ENCODE measurements at places on chromosomes 5 and 9.

DNA sequence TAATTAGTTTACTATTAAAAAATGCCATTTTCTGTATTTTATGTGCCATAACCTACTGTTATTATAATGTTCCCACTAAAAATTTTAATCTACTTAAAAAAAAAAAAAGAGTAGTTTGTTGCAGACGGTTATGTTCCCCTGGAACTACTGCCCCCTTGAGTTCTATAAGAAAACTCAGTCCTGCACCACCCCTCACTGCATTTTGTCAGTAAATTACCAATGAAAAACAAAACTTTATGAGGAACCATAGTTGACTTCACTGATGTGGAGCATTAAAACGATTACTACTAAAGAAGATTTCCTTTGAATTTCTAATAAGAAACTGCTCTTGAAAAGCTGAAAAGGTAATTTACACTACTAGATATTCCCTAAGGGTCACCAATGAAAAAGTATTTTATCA, 288.7 kb downstream of the FBXL17 start:
- DNase-seq: no peak

DNA sequence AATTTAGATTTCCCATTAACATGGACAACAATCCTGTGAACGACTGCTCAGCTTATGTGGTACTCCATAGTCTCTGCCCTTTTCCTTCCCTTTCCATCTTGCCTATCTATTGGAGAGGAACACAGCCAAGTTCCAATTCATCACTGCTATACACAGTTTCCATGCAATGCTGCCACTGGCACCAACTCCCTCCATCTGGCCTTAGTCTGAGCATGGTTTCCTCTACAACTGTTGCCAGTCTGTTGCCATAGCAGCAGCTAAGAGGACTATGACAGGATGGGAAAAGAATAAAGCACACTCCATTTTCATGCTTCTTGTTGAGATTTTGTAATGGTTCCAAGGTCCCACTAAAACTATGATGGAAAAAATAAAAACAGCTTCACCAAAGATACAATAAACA, 189.0 kb downstream of the HCN1 start:
- no peak for DNase-seq

DNA sequence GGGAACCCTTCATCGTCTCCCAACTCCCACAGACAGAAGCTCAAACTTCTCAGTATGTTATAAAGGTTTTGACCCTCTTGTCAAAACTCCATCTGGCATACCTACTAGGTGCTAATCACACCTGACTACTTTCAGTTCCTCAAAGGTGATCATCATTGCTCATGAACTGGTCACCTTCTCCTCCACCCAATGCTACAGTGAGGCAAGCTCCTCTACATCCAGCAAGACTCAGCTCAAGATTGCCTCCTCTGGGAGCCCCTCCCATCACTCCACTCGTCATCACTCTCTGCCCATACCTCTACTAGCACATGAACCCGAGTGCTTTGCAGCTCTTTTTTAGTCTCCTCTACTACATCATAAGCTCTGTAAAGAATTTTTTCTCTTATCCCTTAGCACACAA, 102.4 kb downstream of the LPAR1 start:
- DNase-seq: no peak

GRCh38 chr5:126543660-126544059, 51.4 kb downstream of the ALDH7A1 start:
- no peak for DNase-seq

GRCh38 chr5:119398727-119399466, 43.1 kb downstream of the TNFAIP8 start:
- no peak for DNase-seq

- DNase-seq: no peak
Observed at GRCh38 chr9:70883056-70883455, 238.4 kb downstream of the TRPM3 start.

GRCh38 chr5:90983711-90984124, 399.4 kb downstream of the ARRDC3 start:
- DNase-seq: no peak

DNA sequence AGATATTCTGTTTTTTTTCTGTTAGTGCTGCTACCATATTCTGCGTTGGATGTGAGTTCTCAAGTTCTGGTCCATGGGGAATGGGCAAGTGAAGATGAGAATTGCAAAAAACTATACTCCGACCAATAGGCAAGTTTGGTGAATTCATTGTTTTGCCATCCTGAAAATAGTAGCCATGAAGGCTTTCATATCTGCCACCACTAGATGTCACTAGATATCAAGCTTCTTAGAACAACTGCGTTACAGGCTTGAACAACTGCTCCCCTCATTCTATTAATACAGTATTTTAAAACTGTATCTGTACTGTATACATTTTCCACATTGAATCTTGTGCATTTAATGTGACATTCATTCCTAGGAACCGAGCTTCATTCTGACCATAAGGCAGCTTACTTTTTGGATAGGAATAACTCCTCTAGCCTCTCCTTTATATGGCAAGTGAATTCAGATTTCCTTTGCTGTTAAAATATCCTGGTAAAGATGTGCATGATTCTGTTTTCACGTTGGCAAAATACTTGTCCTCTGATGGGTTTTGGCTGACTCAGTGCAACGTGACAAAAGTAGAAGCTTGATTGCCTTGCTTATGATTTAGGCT, 163.6 kb downstream of the SREK1 start:
- no peak for DNase-seq

DNA sequence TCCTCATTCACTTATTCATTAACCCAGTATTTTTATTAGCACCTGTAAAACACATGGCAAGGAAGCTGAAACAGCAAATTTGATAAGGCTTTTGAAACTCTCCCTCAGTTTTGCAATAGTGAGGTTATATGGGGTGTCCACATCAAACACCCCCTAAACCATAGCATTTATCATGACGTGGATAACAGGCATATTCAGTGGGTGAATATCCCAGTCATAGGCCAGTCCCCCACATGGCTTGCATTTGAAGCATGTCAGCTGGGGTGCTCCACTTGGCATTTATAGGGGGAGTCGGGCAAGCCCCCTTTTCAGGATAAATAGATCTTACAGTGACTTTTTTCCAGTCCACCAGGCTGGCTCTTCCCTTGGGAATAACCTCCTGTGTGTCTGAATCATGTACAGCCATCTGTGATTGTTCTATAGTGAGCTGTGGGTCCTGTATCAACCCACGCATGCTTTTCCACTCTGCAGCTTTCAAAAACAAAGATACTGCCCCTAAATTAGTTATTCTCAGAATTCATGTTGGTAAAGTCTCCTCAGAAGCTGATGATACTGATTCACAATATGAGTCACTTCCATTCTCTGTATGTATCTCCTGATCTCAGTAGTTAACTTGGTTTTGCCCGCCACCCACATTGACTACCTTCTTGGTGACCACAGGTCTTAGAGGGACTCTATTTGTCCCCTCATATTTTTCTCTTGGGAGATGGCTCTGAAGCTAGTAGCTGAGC, 84.4 kb upstream of the SPIN1 start:
- no peak for DNase-seq

- DNase-seq: no peak
Observed at GRCh38 chr9:7117676-7118561, 360.1 kb downstream of the KDM4C start.

GRCh38 chr9:106964822-106965525, 102.0 kb downstream of the ZNF462 start:
- no peak for DNase-seq

DNA sequence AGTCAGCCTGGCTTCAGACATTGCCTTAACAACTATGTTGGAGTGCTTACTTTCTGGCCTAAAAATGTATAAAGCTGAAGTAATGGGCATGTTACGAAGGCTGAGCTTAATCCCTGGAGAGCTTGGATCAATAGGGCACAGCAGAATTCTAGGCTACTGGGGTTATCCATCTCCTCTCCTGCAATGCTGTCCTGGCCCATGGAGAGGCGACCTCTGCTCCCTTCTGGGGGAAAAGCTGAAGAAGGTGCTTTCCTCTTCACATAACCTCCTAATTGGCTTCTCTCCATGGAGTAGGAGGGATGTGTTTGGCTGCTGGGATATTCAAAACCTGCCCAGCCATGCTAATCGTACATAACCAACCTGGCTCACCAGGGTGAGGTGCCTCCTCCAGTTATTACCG, 403.5 kb downstream of the DMRT2 start:
- DNase-seq: no peak

DNA sequence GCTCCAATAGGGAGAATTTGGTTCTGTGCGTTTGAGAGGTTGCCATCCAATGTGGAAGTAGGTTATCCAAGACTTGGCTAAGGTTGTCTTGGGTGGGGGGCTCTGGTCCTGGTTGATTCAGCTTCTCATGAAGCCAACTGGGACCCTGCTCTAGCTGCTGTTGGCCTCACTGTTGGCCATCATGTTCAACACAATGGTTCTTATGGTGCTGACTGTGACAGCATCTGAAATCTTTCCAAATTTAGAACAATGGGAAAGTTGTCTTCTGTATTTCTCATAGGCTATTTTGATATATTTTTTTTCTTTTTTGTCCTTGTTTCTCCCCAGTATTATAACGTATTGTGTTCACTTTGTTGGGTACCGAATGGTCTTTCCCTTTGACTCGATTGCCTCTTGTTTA, 71.9 kb downstream of the GDNF start:
- no peak for DNase-seq

- DNase-seq: no peak
Observed at GRCh38 chr5:171848911-171849520, 63.4 kb downstream of the SMIM23 start.

DNA sequence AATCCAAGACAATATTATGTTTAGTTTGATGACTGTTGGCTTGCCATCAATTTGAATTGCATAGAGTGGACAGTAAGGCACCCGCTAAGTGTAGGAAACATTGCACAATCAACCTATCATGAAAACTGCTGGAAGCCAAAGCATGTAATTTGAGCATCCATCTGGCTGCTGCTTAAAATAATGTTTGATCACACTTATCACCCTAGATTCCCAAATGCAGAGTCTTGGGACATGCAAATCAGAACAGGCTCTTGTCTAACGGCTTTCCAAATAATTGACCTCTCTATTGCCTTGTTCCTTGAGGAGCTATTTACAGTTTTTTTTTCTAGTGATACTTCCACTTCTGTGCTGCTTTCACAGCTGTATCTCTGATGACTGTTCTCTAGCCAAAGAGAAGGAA, 342.1 kb downstream of the PRR16 start:
- no peak for DNase-seq

GRCh38 chr5:150155258-150156026, at the start of gene PDGFRB:
Gene PDGFRB, minus strand, starts transcription at chr5:150155845. Its CDS starts 18,798 bp downstream, at chr5:150137047.
- DNase-seq: no peak

GRCh38 chr5:148875205-148875875, 48.9 kb downstream of the ADRB2 start:
- DNase-seq: no peak

DNA sequence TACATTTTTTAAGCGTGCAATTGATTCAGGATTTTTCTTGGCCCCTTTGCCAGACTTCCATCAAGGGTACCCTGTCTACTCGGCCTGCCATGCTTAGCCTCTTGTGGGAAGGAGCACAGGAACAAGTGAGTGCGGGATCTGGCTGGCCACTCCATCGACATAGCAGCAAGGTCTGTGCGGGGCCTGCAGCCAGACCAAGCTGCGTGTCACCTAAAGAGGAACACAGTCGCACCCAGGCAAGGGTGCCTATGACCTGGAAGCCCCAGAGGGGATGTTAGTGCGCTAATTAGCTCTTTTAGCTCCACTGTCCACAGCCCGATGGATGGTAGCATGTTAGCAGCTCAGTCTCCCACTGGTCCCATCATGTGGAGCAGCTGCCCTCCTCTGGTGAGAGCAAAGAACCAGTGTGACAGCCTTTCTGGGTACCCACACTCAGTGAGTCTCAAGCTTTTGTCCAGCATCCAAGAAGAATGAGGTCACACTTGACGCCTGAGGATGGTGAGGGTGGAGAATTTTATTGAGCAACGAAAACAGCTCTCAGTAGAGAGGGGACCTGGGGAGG, 38.7 kb downstream of the FTMT start:
- no peak for DNase-seq

GRCh38 chr9:89553451-89554010, 51.3 kb upstream of the GADD45G start:
- DNase-seq: no peak

DNA sequence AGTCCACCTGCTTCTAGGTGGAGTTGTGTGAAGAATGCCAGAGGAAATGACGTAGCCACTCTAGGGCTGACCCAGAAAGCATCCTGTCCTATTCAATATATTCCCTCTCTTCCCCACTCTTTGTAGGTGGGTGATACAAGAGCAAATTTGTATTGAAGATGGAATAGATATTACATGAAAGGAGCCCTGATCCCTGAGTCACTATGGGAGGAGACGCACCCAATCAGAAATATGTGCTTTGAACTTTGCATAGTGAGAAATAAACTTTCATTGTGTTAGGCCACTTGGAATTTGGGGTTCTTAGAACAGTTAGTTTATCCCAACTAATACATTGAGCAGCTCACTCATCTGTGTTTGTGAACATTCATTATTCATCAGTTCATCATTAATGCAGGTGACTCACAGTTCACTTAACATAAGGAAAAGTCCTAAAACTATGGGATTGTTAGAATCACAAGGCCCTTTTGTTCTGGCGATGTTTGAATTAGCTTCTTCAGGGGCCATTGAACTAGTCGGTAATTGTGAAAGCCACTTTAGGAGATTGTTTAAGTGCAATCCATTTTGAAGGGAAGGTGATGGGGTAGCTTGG, 26.9 kb upstream of the NTRK2 start:
- no peak for DNase-seq

Measured in T-helper 22 cell (primary cell).